Osteoblast (primary cell): ENCODE measurements at places on chromosomes 3 and 15. TPM values are rescaled to one million over a fixed set of nuclear protein-coding genes. Genes with fewer than 3 reads are reported as not detected.

DNA sequence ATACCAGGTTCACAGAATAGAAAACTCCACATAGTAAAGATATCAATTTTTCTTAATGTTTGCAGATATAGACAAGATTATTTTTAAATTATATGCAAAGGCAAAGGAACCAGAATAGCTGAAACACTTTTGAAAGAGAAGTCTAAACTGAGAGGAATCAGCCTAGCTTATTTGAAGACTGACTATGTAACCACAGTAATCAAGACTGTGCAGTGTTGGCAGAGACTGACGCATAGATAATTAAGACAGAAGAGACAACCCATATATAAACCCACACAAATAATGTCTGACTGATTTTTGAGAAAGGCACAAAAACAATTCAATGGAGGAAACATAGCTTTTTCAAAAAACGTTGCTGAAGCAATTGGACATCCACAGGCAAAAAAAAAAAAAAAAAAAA lies 28.6 kb upstream of the ACKR4 start:
- H3K27me3 ChIP-seq: no peaks in the 10 kb centered on the region
- peak overlapping the region; percentile 57 for H3K27ac ChIP-seq
- H3K4me1 ChIP-seq: peaks cover 3% of the 10 kb centered on the region
- DNase-seq: no peak
- H3K36me3 ChIP-seq: no peaks in the 10 kb centered on the region

PPP1R14D gene
- total RNA-seq: not detected in 2 replicates

GRCh38 chr3:59731943-59732342 lies 682.1 kb upstream of the CFAP20DC start:
- H3K27ac ChIP-seq: no peak overlapping the region
- H3K4me3 ChIP-seq: no peak overlapping the region
- no peaks in the 10 kb centered on the region for H3K4me1 ChIP-seq
- no peak for DNase-seq

GRCh38 chr3:115792206-115792955 lies 169.1 kb downstream of the GAP43 start:
- no peak overlapping the region for H3K4me3 ChIP-seq
- H3K36me3 ChIP-seq: no peaks in the 10 kb centered on the region
- H3K27me3 ChIP-seq: no peaks in the 10 kb centered on the region
- DNase-seq: no peak

- H3K4me1 ChIP-seq: no peaks in the 10 kb centered on the region
- peaks cover 42% of the 10 kb centered on the region for H3K27me3 ChIP-seq
- no peak for DNase-seq
- no peak overlapping the region for H3K27ac ChIP-seq
- H3K36me3 ChIP-seq: no peaks in the 10 kb centered on the region
- no peak overlapping the region for H3K4me3 ChIP-seq
Measured at GRCh38 chr15:38612159-38612863, 47.7 kb upstream of the RASGRP1 start.

SCG5 gene
- total RNA-seq: 6.8 and 9.0 TPM in 2 replicates

DNA sequence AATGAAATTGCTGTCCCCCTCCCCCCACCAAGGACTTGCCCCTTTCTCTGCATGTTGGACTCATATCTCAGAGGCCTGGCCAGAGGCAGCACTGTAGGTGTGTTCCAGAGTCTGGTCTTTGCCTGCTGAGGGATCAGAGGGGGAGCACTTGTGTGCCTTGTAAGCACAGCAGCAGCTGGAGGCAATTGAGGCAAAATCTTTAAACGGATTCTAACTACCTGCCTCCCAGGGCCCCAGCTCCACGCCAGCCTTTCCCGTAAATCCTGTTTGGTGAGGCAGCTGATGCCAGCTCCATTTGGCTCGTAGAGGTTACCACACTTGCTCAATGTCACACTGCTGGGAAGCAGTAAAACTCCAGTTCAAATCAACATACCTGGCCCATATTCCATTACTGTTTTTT lies 2.3 kb upstream of the IDH2 start:
- no peak overlapping the region for H3K27ac ChIP-seq
- H3K27me3 ChIP-seq: no peaks in the 10 kb centered on the region
- H3K4me1 ChIP-seq: peaks cover 29% of the 10 kb centered on the region
- no peaks in the 10 kb centered on the region for H3K36me3 ChIP-seq
- no peak overlapping the region for H3K4me3 ChIP-seq
- no peak for DNase-seq

GRCh38 chr3:135246027-135246426 lies 451.0 kb downstream of the EPHB1 start:
- H3K36me3 ChIP-seq: no peaks in the 10 kb centered on the region
- no peak for DNase-seq
- no peak overlapping the region for H3K27ac ChIP-seq
- H3K4me3 ChIP-seq: no peak overlapping the region

DNA sequence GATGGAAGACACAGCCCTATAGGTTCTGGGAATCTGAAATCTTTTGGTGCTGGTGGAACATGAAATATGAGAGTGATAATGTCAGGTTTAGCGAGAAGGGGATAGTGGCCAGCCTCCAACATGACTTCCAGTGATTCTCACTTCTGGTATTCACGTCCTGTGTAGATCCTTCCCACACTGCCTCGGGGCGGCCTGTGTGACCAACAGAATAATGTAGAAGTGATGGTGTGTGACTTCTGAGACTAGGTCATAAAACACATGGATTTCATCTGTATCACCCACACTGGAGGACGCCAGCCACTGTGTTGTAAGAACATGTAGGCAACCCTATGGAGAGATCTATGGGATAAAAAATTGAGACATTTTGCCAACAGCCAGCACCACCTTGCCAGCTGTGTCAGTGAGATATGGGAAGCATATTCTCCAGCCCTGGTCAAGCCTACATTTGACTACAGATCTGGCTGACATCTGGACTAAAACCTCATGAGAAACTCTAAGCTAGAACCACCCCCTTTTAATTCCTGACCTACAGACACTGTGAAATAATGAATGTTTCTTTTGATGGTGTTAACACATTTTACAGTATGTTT lies 25.5 kb upstream of the NUDT16 start:
- H3K27ac ChIP-seq: no peak overlapping the region
- no peaks in the 10 kb centered on the region for H3K4me1 ChIP-seq
- H3K36me3 ChIP-seq: no peaks in the 10 kb centered on the region
- DNase-seq: no peak
- no peaks in the 10 kb centered on the region for H3K27me3 ChIP-seq
- H3K4me3 ChIP-seq: no peak overlapping the region

DNA sequence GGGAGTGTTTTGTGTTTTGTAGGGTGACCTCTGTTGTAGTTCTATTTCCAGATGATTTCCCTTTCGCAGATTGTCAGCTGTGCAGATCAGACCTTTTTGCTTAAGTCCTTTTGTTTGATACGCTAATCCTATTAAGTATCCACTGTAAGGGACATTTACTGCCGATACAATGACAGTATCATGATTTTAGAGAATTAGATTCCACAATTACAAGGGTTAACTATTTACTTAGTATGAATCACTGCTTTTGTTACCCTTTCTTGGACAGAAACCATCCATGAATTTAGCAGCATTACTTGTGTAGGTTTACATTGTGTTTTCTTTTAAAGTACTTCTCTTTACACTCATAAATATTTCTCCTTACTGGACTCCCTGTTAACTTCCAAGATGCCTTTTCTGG lies 31.4 kb downstream of the ZNF662 start:
- no peak overlapping the region for H3K27ac ChIP-seq
- no peaks in the 10 kb centered on the region for H3K4me1 ChIP-seq
- no peak for DNase-seq

GRCh38 chr3:44510000-44510368 lies 32.5 kb upstream of the ZNF445 start:
- peak overlapping the region; percentile 74 for H3K27ac ChIP-seq
- H3K27me3 ChIP-seq: no peaks in the 10 kb centered on the region
- DNase-seq: no peak
- no peaks in the 10 kb centered on the region for H3K36me3 ChIP-seq
- H3K4me3 ChIP-seq: peak overlapping the region; percentile 92

- no peak overlapping the region for H3K27ac ChIP-seq
- H3K4me3 ChIP-seq: no peak overlapping the region
- H3K36me3 ChIP-seq: no peaks in the 10 kb centered on the region
- no peak for DNase-seq
- peaks cover 2% of the 10 kb centered on the region for H3K27me3 ChIP-seq
- H3K4me1 ChIP-seq: no peaks in the 10 kb centered on the region
Measured at GRCh38 chr3:47261301-47261700, 21.3 kb downstream of the KIF9 start.

- no peak for DNase-seq
- no peaks in the 10 kb centered on the region for H3K4me1 ChIP-seq
- H3K27me3 ChIP-seq: no peaks in the 10 kb centered on the region
- H3K4me3 ChIP-seq: no peak overlapping the region
- H3K27ac ChIP-seq: no peak overlapping the region
Measured at GRCh38 chr15:27293607-27294006, 322.6 kb downstream of the GABRG3 start.

DNA sequence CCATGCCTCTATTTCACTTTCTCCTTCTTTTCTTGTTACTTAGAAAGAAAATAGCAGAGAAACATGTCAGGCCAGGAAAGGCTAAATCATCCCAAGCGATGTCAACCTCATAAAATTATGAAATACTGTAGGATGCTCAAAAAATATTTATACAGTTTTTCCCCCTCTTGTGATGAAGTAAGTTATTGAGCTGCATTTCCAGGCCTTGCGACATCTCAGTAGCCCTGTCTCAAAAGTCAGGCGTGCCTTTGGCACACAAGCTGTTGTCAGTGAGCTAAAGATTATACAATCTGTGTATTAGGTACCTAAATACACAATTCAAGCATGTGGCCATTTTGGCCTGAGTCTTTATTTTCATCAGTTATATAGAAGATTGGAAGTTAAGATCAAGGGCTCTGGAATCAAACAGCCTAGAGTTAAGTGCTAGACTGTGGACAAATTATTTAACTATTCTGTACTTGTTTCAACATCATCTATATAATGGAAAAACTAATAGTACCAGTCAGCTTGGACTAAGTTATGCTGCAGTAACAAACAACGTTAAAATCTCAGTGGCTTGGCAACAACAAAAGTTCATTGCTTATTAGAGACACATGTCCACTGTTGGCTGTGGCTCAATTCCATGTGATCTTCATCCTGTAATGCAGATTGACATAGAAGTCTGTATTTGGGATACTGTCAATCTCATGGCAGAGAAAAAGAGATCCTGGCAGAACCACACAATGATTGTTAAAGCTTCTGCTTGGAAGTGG lies 406.4 kb upstream of the PROK2 start:
- H3K4me3 ChIP-seq: no peak overlapping the region
- no peaks in the 10 kb centered on the region for H3K36me3 ChIP-seq
- peaks cover 7% of the 10 kb centered on the region for H3K4me1 ChIP-seq
- H3K27me3 ChIP-seq: no peaks in the 10 kb centered on the region
- H3K27ac ChIP-seq: no peak overlapping the region

TFG gene
- 81.4 and 89.0 TPM in 2 replicates for total RNA-seq

- DNase-seq: no peak
- H3K4me3 ChIP-seq: no peak overlapping the region
- peaks cover 48% of the 10 kb centered on the region for H3K36me3 ChIP-seq
- no peaks in the 10 kb centered on the region for H3K4me1 ChIP-seq
- no peak overlapping the region for H3K27ac ChIP-seq
Measured at GRCh38 chr3:15262021-15262420, 56.0 kb downstream of the CAPN7 start.

DNA sequence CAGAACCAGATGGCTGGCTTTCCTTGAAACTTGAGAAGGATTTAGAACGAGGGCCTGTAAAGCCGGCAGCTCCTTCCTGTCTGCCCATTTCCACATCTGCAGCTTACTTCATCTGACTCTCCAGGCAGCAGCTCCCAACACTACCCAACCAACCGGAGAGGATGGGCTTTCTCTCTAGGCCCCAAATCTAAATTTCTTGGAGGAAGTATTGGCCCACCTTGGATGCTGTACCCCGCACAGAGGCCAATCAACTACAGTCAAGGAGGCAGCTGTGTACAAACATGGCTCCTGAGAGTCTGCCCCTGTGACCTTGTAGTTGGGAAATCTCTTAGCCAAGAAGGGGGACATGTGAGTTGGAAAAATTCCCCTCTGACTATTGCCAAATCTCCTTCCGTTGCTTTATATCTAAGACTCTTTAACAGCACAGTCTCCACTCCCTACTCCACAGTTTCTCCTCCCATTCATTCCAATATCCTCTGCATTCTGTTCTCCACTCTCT lies 8.0 kb upstream of the ACAP2 start:
- no peaks in the 10 kb centered on the region for H3K4me1 ChIP-seq
- H3K4me3 ChIP-seq: no peak overlapping the region
- H3K27me3 ChIP-seq: peaks cover 2% of the 10 kb centered on the region

ZBED2 gene
- total RNA-seq: under 0.01 TPM in 1 of 2 replicates, not detected in the other

CSNK1G1 gene
- 34.0 and 35.4 TPM in 2 replicates for total RNA-seq

DNA sequence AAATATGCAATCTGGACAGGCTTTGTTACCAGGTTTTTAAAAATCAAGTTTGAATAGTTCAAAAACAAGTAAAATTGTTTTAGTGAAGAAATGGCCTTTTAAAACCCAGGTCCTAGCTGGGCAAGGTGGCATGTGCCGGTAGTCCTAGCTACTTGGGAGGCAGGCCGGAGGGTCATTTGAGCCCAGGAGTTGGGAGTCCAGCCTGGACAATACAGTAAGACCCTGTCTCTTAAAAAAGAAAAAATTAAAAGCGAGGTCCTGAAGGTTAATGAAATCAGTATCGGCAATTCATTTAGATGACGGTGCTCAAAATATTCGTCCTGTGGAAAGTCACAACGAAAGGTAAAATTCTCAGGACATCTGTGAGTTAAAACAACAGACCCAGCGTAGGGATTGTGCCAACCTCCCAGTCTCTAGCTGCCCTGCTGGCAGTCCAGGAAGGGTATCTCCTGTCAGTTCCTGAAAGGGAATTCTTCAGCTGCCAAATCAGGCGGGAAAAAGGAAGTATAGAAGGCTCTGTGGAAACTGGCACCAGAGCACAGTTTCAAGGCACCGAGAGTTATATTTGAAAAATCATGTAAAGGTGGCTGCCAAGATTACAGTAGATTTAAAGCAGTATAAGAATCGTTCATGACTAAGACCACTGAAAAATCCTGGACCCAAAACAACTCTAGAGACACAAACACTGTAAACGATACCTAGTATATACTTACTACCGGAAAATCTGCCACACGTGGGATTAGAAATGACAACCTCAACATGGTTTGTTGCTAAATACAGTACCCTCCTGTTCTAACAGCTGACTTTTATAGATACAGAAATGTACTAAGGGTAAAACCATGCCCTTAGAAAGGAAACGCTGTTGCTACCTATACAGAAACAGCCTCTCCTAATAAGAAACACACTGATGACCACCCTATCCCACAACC lies 1.2 kb upstream of the ABHD17C start:
- peak overlapping the region; percentile 39 for H3K27ac ChIP-seq
- H3K4me1 ChIP-seq: peaks cover 23% of the 10 kb centered on the region
- peak overlapping the region; percentile 84 for H3K4me3 ChIP-seq
- no peaks in the 10 kb centered on the region for H3K36me3 ChIP-seq
- no peaks in the 10 kb centered on the region for H3K27me3 ChIP-seq
- peak; percentile 78 for DNase-seq

GRCh38 chr3:168659015-168659414 lies 563.3 kb upstream of the GOLIM4 start:
- no peaks in the 10 kb centered on the region for H3K4me1 ChIP-seq
- no peak overlapping the region for H3K27ac ChIP-seq
- no peak overlapping the region for H3K4me3 ChIP-seq
- no peak for DNase-seq
- no peaks in the 10 kb centered on the region for H3K27me3 ChIP-seq
